Dermis lymphatic vessel endothelial cell (primary cell): ENCODE measurements at places on chromosomes 6 and 20. TPM values are rescaled to one million over a fixed set of nuclear protein-coding genes. Genes with fewer than 3 reads are reported as not detected.

GGTLC1 gene
- total RNA-seq, result not detected in 2 replicates

GSTA4 gene
- 11.9 and 20.9 TPM in 2 replicates for total RNA-seq

EYA4 gene
- 0.09 TPM in 1 of 2 replicates, not detected in the other for total RNA-seq

SYCP2L gene
- not detected in 2 replicates for total RNA-seq

GHRH gene
- total RNA-seq, result not detected in 2 replicates

SLC22A16 gene
- under 0.01 TPM in 1 of 2 replicates, not detected in the other for total RNA-seq

FAM83C gene
- under 0.01 TPM in 1 of 2 replicates, not detected in the other for total RNA-seq

RAB23 gene
- total RNA-seq, result 4.1 and 5.2 TPM in 2 replicates

ABHD16B gene
- total RNA-seq, result not detected in 2 replicates

PRRT1 gene
- under 0.01 TPM in 1 of 2 replicates, not detected in the other for total RNA-seq

COL12A1 gene
- total RNA-seq, result 1.7 and 2.5 TPM in 2 replicates

HLA-DQA1 gene
- not detected in 2 replicates for total RNA-seq

LY6G5C gene
- 1.4 and 1.5 TPM in 2 replicates for total RNA-seq

BPIFA1 gene
- total RNA-seq, result not detected in 2 replicates

C20orf204 gene
- 3.3 and 5.8 TPM in 2 replicates for total RNA-seq
